ENCODE measurements at places on chromosomes 6 and 20.
A peak's percentile ranks its signal among the peaks of the same experiment; 100 is the strongest.

DNA sequence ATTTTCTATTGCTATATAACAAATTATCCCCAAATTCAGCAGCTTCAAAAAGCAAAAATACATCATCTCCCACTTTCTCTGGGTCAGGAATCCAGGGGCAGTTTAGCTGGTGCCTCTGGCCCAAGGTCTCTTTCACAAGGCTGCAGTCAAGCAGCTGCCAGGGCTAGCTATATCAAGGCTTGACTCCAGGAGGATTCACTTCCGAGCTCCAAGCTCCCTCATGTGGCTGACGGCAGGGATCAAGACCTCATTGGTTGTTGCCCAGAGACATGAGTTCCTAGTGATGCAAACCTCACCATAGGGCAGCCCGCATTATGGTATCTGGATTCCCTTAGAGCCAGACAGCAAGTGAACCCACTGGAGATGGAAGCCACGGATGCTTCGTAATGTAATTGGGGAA is 1.3 kb upstream of the VNN1 start:
- no peak for DNase-seq

DNA sequence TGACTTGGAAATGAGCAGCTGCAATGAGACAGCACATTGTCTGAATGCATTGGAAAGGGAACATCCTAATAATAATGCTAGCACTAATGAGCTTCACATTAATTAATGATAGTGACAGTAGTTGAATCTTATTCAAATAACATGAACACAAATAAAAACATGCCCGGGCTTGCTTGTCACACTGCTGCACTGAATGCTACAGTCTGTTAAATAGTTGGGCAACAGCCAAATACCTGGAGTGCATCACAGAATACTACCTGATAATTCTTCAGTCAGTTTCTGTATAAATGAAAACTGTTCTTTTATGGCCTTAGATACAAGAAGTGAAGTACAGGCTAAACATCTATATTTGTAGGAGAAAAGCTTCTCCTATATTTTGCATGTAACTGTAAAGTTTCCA is 458.7 kb downstream of the RNF144B start:
- no peak for DNase-seq

- DNase-seq, result peak; percentile 68
Measured at GRCh38 chr6:4316867-4317400, 181.6 kb upstream of the ECI2 start.

GRCh38 chr6:12952318-12952717 is 235.8 kb downstream of the PHACTR1 start:
- DNase-seq, result no peak

DNA sequence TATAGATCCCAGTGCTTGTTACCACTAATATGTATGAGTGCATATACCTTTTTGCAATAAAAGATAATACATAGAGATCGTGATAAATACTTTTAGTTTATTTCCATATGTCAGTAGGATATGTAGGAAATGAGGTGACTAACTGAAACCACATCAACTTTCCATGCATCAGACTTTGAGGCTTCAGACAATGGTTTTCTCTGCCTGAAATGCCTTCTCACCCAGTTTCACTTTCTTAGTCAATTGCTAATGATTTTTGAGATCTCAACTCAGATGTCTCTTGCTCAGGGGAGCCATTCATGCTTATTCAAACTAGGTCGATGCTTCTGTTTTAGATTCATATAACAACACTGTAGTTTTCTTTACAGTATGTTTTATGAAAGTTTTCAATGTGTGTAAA is 626.6 kb upstream of the ADGRB3 start:
- no peak for DNase-seq

DNA sequence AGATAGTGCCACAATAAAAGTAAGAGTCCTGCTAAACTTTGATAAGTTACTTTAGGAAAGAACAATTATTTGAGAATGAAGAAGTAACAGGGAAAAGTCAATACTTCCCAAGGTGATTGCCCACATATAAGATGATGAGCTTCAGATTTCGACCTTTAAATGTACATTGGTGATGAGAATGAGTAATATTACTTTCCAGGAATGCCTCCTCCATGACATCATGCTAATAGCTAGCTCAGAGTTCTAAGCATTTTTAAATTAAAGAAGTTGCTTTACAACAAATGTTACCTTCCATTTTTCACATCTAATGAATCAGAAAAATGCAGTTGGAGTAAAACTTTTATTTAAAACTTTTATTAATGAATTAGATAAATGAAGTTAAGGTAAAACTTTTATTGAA is 22.5 kb upstream of the OPN5 start:
- DNase-seq, result no peak

DNA sequence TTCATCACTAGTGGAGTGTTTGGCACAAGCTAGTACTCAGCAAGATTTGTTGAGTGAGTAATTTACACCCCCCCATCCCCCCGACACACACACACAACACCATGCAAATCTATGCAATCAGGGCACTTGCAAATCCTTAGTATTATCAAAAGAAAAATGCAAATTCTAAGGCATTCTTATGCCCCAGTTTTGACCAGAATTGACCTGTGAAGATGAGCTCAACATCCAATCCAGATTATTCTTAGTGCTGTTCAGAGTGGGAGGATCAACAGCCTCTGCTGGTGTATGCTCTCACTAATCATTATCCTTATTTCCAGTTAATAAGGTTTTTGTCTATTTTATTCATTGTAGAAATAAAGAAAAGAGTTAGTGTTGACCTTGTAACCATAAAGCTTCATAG is 185.4 kb downstream of the PLCB1 start:
- no peak for DNase-seq

All from Right ventricle myocardium inferior (tissue), 1 donor.